ENCODE measurements at places on chromosomes 5 and 9.

DNA sequence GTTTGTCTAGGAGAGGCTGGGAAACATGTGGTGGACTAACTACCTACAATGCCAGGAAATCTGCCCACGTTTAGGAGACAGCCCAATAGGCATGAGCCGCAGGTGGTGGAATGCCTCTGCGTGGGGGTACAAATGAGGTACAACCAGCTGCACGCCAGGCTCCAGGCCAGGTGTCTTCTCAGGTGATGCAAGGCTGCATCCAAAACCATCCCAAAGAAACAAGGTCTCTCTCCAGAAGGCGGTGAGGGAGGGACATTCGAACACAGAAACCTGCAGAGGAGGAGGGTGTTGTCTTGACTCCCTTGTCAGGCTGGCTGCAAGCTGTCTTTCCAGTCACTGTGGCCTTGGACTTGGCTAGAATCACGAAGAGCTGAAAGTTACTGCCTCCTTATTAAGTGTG, 11.6 kb downstream of the ANKH start:
- no peak for DNase-seq

- no peak for DNase-seq
Measured at GRCh38 chr5:123807177-123807945, 295.4 kb downstream of the CSNK1G3 start.

GRCh38 chr9:109193974-109194556, 27.0 kb upstream of the FRRS1L start:
- DNase-seq = no peak

DNA sequence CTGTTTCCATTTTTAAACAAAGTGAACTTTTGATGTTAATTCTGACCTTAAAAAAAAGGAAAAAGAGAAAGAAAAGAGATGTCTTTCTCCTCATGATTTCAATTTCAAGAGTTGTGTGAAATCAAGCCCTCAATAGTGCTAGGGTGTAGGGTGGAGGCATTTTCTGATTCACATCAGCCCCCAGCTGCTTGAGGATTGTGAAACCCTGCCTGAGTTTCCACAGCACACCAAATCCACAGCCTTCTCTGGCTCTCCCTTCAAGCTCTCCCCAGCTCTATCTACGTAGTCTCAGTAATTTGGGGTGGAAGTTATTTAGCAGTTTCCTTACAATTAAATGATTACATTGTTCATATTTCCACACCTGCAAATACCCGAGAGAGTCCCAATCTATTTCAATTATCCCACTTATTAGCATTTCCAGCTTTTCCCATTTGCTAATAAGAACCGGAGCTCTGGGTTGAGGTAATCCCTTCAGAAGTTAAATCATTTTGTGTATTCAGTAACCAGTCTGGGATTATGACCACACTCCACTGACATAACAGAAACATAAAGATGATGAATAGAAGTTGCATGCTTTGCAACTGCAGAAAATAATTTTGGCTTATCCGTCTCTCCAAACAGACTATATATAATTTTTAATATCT, 54.9 kb downstream of the MTX3 start:
- no peak for DNase-seq

GRCh38 chr5:59221769-59222168, 638.9 kb downstream of the RAB3C start:
- no peak for DNase-seq

DNA sequence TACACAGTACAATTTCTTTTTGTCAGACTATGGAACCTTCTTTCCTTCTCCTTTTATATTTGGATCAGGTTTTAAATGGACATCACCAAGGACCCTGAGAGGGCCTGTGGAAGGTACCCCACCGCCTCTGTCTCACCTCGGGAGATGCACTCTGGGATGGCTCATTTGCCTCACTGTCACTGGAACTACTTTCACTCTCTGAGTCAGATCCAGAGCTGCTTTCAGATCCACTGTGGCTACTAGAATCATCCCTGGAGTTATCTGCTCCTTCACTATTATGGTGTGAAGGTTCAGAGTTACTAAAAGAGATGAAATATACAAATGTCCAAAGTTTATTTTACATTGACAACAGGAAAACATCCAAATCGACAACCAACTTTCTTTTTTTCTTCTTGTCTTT, 24.6 kb downstream of the LEAP2 start:
- DNase-seq = no peak

DNA sequence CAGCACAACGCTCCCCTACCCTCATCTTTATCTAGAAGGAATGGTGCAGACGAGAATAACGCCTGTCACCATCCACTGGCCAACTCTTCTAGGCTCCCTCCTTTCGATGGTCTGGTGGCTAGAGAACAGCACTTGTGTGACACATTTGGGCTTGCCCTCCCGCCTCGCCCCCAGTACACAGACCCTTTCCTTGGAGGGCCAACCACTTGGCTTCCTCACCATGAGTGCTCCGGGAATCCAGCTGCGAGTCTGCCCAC, 1.4 kb downstream of the GNAQ start:
- peak; percentile 81 for DNase-seq

- no peak for DNase-seq
Measured at GRCh38 chr5:154646745-154647113, 108.4 kb upstream of the LARP1 start.

GRCh38 chr5:3394891-3395599, 200.6 kb upstream of the IRX1 start:
- no peak for DNase-seq

- no peak for DNase-seq
Measured at GRCh38 chr9:9996259-9996658, 616.5 kb downstream of the PTPRD start.

DNA sequence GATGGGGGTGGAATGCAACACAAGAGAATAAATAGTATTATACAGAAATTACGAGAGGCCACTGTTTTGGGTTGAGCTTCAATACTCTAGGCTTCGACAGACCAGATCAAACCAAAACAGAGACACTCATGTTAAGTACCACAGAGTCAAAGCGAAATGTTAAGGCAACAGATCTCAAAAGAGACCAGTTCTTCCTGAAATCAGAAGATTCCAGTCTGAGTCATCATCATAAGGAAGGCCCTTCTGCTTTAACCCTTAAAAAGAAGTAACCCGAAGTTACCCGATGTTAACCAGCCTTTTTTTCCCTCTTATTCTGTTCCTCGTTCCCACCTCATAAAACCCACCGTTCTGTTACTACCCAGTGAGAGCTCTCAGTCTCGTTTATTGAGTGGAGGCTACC, 75.9 kb downstream of the SFXN1 start:
- DNase-seq = no peak

- no peak for DNase-seq
Measured at GRCh38 chr5:156529892-156530291, 202.9 kb downstream of the SGCD start.

GRCh38 chr5:139513852-139514485, 31.4 kb upstream of the STING1 start:
- DNase-seq = no peak

DNA sequence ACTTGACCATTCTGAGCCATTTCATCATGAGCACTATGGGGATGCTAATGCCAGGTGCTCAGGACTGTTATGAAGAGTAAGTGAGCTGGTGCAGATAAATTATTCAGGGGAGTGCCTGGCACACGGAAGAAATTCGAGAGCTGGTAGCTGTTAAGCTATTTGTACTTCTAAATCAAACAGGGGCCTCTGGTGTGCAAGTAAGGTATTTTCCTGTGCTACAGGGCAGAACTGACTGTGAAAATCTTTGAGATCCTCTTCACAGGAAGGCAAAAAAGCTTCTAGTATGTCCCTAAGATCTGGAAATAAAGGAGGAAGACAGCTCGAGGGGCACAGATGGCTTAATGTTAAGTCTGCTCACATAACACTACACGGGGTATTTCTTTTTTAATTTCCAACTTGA, 106.3 kb upstream of the SPOCK1 start:
- DNase-seq = peak; percentile 32

DNA sequence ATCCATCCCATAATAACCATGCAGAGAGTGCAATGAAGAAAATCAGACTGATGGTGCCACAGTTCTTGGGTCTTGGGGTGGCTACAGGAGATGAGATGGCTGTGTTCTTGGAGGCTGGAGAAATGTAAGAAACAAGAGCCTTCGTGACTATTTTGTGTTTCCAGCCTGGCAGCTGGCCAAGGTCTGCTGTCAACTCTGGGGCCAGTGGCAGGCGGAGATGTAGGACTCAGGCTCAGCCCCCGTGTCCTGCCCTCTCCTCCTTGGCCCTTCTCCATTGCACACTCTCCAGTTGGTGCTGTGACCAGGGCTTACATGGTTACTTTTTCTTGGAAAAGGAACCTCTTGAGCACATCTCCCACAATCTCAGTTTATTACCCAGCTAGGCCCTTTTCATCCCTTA, 235.4 kb downstream of the DMRT2 start:
- DNase-seq = no peak

GRCh38 chr5:127008300-127008975, 21.9 kb downstream of the MARCHF3 start:
- DNase-seq = no peak
